Activated naive CD8-positive, alpha-beta T cell treated with anti-CD3 and anti-CD28 coated beads, Interleukin-2, amount 10 ng/mL, durations not matched to agents 7 days and 5 days (primary cell): ENCODE measurements at places on chromosomes 2 and 18. TPM values are rescaled to one million over a fixed set of nuclear protein-coding genes. Genes with fewer than 3 reads are reported as not detected.
A peak's percentile ranks its signal among the peaks of the same experiment; 100 is the strongest.

Gene DQX1
- 0.39 TPM for total RNA-seq

Gene SP140L
- 115 TPM for total RNA-seq

Gene DTNA
- not detected for total RNA-seq

Gene GPR17
- total RNA-seq = not detected

Gene ZNF512
- total RNA-seq = 55.0 TPM

Gene FAM124B
- 0.34 TPM for total RNA-seq

Gene SULT1C4
- not detected for total RNA-seq

Gene SRD5A2
- total RNA-seq = not detected

Gene RPRM
- not detected for total RNA-seq

Gene CCL20
- total RNA-seq = not detected

Gene RUFY4
- 4.9 TPM for total RNA-seq

Gene IL37
- not detected for total RNA-seq

- H3K27ac ChIP-seq = no peak overlapping the region
- no peaks in the 10 kb centered on the region for H3K36me3 ChIP-seq
- H3K4me1 ChIP-seq = no peaks in the 10 kb centered on the region
Observed at GRCh38 chr2:187493180-187493579, 45.1 kb upstream of the CALCRL start.

GRCh38 chr2:39300044-39300978 lies 56.5 kb upstream of the CDKL4 start:
- H3K27ac ChIP-seq = no peak overlapping the region
- no peak for DNase-seq
- no peaks in the 10 kb centered on the region for H3K4me1 ChIP-seq
- peaks cover 3% of the 10 kb centered on the region for H3K36me3 ChIP-seq
- no peak overlapping the region for H3K4me3 ChIP-seq

- H3K4me1 ChIP-seq = no peaks in the 10 kb centered on the region
- H3K36me3 ChIP-seq = no peaks in the 10 kb centered on the region
- no peak for DNase-seq
- no peak overlapping the region for H3K4me3 ChIP-seq
- H3K27me3 ChIP-seq = no peaks in the 10 kb centered on the region
Observed at GRCh38 chr2:22694856-22695255, 690.1 kb upstream of the KLHL29 start.

- H3K4me1 ChIP-seq = no peaks in the 10 kb centered on the region
- DNase-seq = no peak
- no peak overlapping the region for H3K4me3 ChIP-seq
- H3K27me3 ChIP-seq = no peaks in the 10 kb centered on the region
- no peaks in the 10 kb centered on the region for H3K36me3 ChIP-seq
Observed at GRCh38 chr2:104049981-104050380, 803.9 kb upstream of the POU3F3 start.

- H3K27me3 ChIP-seq = no peaks in the 10 kb centered on the region
- H3K4me3 ChIP-seq = no peak overlapping the region
- DNase-seq = peak; percentile 65
- H3K36me3 ChIP-seq = peaks cover 21% of the 10 kb centered on the region
Observed at GRCh38 chr18:45910405-45911023, 56.6 kb downstream of the EPG5 start.

DNA sequence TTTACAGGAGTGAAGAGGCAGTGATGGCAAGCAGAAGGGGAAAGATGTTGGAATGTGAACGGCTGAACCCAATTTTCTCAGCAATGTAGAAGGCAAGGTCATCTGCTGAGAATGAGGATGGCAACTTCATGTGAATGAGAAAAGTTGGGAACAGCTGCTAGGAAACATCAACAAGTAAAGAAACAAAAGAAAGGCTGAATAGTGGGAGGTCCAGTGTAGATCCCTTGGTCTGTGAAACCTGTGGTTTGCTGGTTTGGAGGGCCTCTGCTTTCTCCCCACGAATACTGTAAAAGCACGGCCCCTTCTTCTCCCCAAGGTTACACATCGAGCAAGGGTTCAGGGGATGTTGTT lies 27.4 kb downstream of the MARCHF4 start:
- no peak for DNase-seq
- no peak overlapping the region for H3K27ac ChIP-seq
- peaks cover 33% of the 10 kb centered on the region for H3K4me1 ChIP-seq
- H3K4me3 ChIP-seq = no peak overlapping the region

GRCh38 chr2:203654826-203655225 lies 51.6 kb upstream of the CD28 start:
- H3K4me1 ChIP-seq = peaks cover 11% of the 10 kb centered on the region
- no peak for DNase-seq
- no peak overlapping the region for H3K27ac ChIP-seq
- peaks cover 2% of the 10 kb centered on the region for H3K36me3 ChIP-seq
- no peaks in the 10 kb centered on the region for H3K27me3 ChIP-seq
- H3K4me3 ChIP-seq = no peak overlapping the region

GRCh38 chr2:237556773-237557632 lies 9.4 kb upstream of the PRLH start:
- no peak for DNase-seq
- H3K36me3 ChIP-seq = peaks cover 2% of the 10 kb centered on the region
- peak overlapping the region; percentile 69 for H3K27ac ChIP-seq
- H3K4me3 ChIP-seq = peak overlapping the region; percentile 8

- peak overlapping the region; percentile 99 for H3K27ac ChIP-seq
- peaks cover 53% of the 10 kb centered on the region for H3K4me1 ChIP-seq
- no peaks in the 10 kb centered on the region for H3K27me3 ChIP-seq
- peak overlapping the region; percentile 98 for H3K4me3 ChIP-seq
- peaks cover 20% of the 10 kb centered on the region for H3K36me3 ChIP-seq
Observed at GRCh38 chr2:136119717-136120675, 2.0 kb upstream of the CXCR4 start.

- no peak overlapping the region for H3K27ac ChIP-seq
- no peaks in the 10 kb centered on the region for H3K27me3 ChIP-seq
Observed at GRCh38 chr18:22667616-22668422, 250.1 kb upstream of the CTAGE1 start.

- no peak for DNase-seq
- peaks cover 3% of the 10 kb centered on the region for H3K4me1 ChIP-seq
- H3K27ac ChIP-seq = no peak overlapping the region
- no peaks in the 10 kb centered on the region for H3K36me3 ChIP-seq
Observed at GRCh38 chr2:126616606-126617069, 39.3 kb upstream of the GYPC start.

- H3K4me1 ChIP-seq = no peaks in the 10 kb centered on the region
- peaks cover 5% of the 10 kb centered on the region for H3K27me3 ChIP-seq
- no peaks in the 10 kb centered on the region for H3K36me3 ChIP-seq
- DNase-seq = no peak
Observed at GRCh38 chr2:183072177-183072576, 6.4 kb upstream of the DUSP19 start.

GRCh38 chr2:190408538-190409271 lies 550 bp downstream of the MFSD6 start:
- DNase-seq = peak; percentile 79
- H3K27ac ChIP-seq = peak overlapping the region; percentile 95
- peaks cover 44% of the 10 kb centered on the region for H3K4me1 ChIP-seq

- no peaks in the 10 kb centered on the region for H3K4me1 ChIP-seq
- no peaks in the 10 kb centered on the region for H3K36me3 ChIP-seq
- no peak for DNase-seq
Observed at GRCh38 chr18:34647251-34647650, 62.8 kb upstream of the DTNA start.

DNA sequence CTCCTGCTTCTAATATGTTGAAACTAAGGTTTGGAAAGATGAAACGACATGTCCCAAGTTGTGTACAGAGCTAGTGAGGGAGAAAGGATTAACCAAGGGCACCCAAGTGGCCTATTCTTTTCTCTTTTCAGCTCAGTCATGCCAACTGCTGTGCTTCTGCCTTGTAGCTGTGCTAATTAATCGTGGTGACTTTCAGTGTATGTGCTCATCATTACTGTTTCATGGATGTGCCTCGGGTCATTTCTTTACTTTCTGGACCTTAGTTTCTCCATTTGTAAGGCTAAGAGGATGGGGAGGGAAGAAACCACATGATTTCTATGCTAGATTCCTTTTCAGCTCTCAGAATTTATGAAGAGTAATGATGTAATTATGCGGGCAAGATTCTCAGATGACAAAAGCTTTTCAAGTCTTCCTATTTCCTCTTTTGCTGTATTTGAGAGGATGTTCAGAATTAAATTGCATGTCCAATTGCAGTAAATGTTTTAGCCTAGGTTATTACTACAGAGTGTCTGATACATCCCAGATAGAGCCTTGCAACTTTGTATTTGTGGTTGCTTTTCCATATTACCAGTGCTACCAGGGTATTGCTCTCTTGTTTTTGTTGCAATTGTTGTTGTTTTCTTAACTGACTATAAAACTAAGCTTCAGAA lies 621.2 kb downstream of the CNTNAP5 start:
- DNase-seq = no peak
- H3K27ac ChIP-seq = no peak overlapping the region
- no peaks in the 10 kb centered on the region for H3K4me1 ChIP-seq
- H3K4me3 ChIP-seq = no peak overlapping the region
- H3K36me3 ChIP-seq = no peaks in the 10 kb centered on the region

DNA sequence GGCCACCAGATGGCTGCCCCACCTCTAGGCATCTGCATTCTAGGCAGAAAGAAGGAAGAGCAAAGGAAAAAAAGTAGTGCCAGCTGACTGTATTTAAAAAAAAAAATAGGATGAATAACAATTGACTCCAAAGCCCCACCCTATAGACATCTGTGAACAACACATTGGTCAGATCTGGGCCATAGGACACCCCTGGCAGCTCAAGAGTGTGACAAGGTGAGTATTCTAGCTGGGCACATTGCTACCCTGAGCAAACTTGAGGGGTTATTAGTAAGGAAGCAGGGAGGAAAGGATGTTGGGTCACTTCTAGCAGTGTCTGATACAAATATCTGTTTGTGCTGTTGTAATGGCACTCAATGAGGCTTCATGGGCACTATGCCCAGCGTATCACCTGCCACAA lies 58.6 kb upstream of the NPAS2 start:
- DNase-seq = no peak
- no peak overlapping the region for H3K27ac ChIP-seq
- no peaks in the 10 kb centered on the region for H3K4me1 ChIP-seq
- H3K4me3 ChIP-seq = no peak overlapping the region

DNA sequence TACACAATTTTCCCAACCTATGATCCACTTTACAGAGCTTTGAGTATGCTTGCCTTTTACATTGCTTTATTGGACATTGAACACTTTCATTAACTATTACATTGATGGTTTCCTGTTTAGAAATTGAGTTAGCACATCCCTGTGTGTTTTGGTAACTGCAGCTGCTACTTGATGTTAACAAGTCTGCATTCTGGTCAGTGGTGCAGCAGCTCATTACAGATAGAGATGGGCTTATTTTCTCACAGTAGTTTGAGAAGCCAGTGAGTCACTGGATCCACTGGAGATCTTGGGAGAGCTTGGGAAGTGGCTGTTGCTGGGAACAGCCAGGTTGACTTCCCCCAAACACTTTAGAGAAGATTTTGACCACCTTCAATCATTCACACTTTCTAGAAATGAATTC lies 150.5 kb downstream of the ARHGAP15 start:
- no peak overlapping the region for H3K27ac ChIP-seq
- peaks cover 24% of the 10 kb centered on the region for H3K36me3 ChIP-seq
- no peak overlapping the region for H3K4me3 ChIP-seq
- no peaks in the 10 kb centered on the region for H3K27me3 ChIP-seq
- DNase-seq = no peak

- peak overlapping the region; percentile 92 for H3K4me3 ChIP-seq
- H3K27me3 ChIP-seq = no peaks in the 10 kb centered on the region
- H3K4me1 ChIP-seq = peaks cover 29% of the 10 kb centered on the region
- H3K27ac ChIP-seq = peak overlapping the region; percentile 46
- peaks cover 18% of the 10 kb centered on the region for H3K36me3 ChIP-seq
Observed at GRCh38 chr2:73069041-73069854, 2.3 kb downstream of the SFXN5 start.

- H3K27me3 ChIP-seq = peaks cover 33% of the 10 kb centered on the region
- peaks cover 10% of the 10 kb centered on the region for H3K4me1 ChIP-seq
- no peaks in the 10 kb centered on the region for H3K36me3 ChIP-seq
- no peak overlapping the region for H3K27ac ChIP-seq
- peak overlapping the region; percentile 34 for H3K4me3 ChIP-seq
Observed at GRCh38 chr2:118059919-118060478, 28.3 kb upstream of the INSIG2 start.

DNA sequence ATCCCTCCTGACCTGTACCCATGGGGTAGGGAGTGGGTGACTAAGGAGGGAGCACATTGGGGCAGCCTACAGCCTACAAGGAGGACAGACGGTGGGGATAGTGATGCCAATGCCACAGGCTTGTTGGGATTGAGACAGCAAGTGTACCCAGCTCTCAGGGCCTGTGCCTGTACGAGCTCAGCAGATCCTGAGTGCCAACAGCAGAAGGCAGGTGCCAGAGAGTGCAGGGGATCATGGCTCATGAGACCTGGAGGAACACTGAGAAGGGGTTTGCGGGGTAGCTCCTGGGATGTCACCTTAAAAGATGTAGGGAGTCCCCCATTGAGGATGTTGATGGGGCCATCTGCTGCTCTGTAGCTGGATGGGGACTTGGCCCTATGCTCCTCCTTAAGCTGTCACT lies 10.3 kb upstream of the SNED1 start:
- H3K4me3 ChIP-seq = no peak overlapping the region
- H3K27ac ChIP-seq = no peak overlapping the region
- H3K36me3 ChIP-seq = no peaks in the 10 kb centered on the region
- H3K4me1 ChIP-seq = no peaks in the 10 kb centered on the region
- DNase-seq = no peak
- H3K27me3 ChIP-seq = no peaks in the 10 kb centered on the region

DNA sequence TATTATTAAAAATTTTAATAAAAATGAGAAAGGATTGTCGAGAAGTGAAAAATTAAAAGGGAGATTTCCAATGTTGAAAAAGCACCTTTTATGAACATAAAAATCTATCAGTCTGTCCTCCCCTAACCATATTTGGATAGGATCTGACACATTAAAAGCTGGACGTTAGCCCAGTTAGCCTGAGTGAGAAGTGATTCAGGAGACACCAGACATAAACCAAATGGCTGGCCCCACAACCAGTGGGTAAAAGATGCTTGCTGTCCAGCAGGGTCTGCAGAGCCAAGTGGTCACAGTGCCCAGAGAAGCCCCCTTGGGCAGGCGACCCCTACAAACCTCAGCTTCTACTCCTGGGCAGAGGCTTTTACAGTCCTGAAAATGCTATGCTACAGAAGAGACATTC lies 253.8 kb upstream of the LYPD1 start:
- DNase-seq = no peak
- no peak overlapping the region for H3K4me3 ChIP-seq
- no peaks in the 10 kb centered on the region for H3K4me1 ChIP-seq
- no peaks in the 10 kb centered on the region for H3K27me3 ChIP-seq
- H3K36me3 ChIP-seq = no peaks in the 10 kb centered on the region
- no peak overlapping the region for H3K27ac ChIP-seq

- H3K4me1 ChIP-seq = peaks cover 24% of the 10 kb centered on the region
- peaks cover 95% of the 10 kb centered on the region for H3K27me3 ChIP-seq
- DNase-seq = no peak
- H3K27ac ChIP-seq = no peak overlapping the region
- peak overlapping the region; percentile 66 for H3K4me3 ChIP-seq
Observed at GRCh38 chr2:174327021-174327840, 7.5 kb upstream of the SP9 start.

- no peaks in the 10 kb centered on the region for H3K36me3 ChIP-seq
- H3K27ac ChIP-seq = no peak overlapping the region
- no peak overlapping the region for H3K4me3 ChIP-seq
- H3K27me3 ChIP-seq = peaks cover 2% of the 10 kb centered on the region
Observed at GRCh38 chr2:144659731-144660275, 139.9 kb upstream of the ZEB2 start.
